ENCODE measurements at places on chromosomes 3 and 15.
A peak's percentile ranks its signal among the peaks of the same experiment; 100 is the strongest.

GRCh38 chr3:76965122-76965725 is 74.7 kb upstream of the ROBO2 start:
- DNase-seq, result no peak

GRCh38 chr3:3689601-3690375 is 109.4 kb upstream of the LRRN1 start:
- DNase-seq, result no peak

DNA sequence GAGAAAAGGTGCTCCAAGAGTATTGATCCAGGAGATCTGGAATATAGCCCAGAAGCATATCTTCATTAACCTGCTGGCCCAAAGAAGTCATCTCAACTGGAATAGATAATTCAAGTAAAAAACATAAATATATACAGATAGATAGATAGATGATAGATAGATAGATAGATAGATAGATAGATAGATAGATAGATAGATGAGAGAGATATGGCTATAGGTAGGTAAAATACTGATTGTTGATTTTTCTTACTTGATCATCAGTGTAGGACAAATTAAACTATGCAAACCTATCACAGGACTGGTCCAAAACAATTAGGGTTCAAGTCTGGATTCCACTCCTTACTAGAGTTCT is 83.6 kb downstream of the TNIK start:
- no peak for DNase-seq

DNA sequence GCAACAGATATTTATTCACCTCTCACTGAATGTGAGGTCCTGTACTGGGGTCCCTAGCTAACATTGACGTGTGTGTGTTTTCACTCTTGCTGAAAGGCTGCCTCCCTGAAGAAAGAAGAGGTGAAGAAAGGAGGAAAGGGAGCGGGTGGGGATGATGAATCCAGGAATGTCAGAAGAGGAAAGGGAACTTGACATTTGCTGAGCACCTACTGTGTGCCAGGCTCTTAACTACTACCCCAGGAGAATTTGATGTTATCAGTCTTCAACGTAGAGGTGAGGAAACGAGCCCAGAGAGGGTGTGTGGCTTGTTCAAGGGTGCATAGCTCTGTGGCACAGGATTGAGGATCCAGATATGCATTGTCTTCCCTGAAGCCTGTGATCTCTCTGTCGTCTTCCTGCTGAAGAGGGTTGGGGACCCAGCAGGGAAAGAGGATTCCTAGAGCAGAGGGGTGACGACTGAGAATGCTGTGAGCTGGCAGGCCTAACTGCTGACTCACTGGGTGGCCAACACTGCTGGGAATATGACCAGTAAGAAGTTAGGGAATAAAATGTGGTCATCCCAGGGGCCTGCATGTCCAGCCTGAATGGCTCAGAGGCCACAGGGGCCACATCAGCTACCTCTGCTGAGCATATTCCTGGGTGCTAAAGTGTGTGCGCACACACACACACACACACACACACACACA is 6.6 kb upstream of the ATP2B2 start:
- no peak for DNase-seq

- DNase-seq, result peak; percentile 26
These were observed 35.7 kb upstream of the TMOD3 start for GRCh38 chr15:51793521-51794305.

DNA sequence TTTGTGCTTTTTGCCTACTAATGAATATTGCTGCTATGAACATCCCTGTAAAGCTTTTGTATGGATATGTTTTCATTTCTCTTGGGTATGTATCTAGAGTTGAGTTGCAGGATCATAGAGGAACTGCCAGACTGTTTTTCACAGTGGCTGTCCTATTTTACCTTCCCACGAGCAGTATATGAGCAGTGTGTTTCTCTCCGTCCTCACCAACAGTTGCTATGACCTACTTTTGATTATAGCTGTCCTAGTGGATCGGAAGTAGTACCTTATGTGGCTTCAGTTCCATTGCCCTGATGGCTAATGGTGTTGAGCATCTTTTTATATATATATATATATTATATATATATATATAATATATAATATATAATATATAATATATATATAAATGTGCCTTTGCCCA is 25.2 kb downstream of the CDAN1 start:
- no peak for DNase-seq

DNA sequence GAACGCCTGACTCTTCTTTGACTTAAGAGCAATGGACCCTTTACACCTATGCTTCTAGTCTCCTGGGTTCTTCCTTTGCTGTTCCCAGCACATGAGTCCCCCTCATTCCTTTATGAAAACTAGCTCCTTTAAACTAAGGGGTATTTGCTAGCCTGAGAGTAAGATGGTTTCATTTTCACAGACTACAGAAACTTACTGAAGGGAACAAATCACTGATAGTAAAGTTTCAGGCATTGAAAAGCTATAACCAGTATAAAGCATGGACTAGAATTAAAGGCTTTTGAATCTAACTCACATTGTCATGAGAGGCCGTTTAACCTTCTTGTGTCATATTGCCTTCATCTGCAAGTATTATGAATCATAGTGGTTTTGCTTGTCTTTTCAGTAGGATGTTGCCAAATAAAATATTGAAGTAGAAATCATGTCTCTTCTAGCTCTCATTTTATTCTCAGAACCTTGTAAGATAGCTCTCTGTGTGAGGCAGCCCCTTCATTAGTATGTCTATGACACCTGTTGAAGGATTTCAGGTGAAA is 765.9 kb downstream of the NR2F2 start:
- no peak for DNase-seq

DNA sequence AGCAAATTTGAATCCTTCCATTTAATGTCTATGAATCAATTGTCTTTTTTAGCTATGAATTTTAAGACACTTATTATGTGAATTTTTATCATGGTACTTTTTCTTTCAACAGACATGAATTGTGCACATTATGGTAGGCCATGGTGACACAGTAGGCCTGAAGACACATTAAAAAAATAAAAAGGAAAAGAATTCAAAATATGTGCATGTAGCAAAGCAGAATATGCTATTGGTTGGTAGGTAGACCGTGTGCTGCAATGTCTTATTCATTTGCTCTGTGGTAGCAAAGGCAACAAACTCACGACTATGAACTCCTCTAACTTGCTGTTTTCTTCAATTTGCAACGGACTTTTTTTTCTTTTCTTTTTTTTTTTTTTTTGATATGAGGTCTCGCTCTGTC is 50.0 kb upstream of the EPHA3 start:
- no peak for DNase-seq

DNA sequence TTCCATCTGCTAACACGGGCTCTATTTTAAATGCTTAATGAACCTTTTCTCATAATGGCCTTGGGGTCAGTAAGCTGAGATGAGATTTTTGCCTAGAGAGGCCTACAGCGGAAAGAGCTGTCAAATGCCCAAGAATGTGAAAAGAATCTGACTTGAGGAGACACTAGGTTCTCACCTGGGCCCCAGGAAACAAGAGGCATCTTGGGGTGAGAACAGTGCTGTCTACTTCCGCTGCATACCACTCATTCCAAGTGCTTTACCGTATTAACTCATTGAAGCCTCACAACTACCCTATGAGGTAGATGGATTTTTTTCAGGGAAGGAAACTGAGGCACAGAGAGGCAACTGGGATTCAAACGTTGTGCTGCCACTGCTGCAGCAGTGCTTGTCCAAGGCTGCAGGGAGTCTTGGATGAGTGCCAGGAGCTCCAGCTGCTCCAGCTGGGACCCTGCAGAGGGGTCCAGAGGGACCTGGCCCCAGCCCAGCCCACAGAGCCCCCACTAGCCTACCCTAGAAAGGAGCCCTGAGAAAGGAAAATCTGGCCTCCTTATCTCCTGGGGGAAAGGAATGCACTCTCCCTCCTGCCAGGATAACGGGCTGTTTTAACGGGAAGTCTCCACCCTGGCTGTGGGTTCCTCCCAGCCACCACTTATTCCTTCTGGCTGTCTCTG is 68.4 kb downstream of the SLC12A8 start:
- DNase-seq, result no peak

DNA sequence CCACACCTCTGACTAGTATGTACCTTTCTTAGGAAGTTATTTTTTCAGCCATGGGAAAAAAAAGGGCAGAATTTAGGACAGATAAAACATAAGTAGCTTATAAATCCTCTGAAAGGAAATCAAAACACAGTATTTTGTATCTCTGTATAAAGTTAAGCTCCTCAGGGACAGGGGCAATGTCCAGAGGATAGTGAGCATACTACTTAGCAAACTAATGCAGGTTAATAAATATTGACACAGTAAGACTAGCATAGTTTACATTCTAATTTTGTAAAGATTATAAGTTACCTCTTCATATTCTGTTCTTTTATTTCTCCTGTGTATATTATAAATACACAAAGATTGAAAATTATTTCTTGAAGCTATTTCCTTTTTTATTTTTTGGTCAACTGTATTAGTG is 2.1 kb downstream of the UBE3A start:
- no peak for DNase-seq

DNA sequence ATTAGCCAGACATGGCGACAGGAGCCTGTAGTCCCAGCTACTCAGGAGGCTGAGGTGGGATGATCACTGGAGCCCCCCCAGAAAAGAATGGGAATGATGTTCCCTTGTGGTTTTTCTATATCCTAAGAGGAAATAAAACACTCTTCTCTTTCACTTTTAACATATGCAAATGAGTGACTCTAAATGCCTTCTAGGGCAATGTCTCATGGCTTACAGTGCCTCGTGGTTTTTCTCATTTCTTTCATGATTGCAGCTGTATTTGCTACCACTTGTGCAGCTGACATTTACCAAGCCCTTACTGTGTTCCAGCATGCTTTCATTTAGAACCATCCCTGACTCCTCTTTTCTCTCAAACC is 26.4 kb downstream of the STOML1 start:
- no peak for DNase-seq

- peak; percentile 36 for DNase-seq
These were observed 88.9 kb downstream of the EOMES start for GRCh38 chr3:27633224-27633545.

- peak; percentile 69 for DNase-seq
These were observed 120.7 kb upstream of the LINGO1 start for GRCh38 chr15:77753281-77753873.

GRCh38 chr3:116863822-116864589 is 154.4 kb downstream of the TUSC7 start:
- DNase-seq, result peak; percentile 8

DNA sequence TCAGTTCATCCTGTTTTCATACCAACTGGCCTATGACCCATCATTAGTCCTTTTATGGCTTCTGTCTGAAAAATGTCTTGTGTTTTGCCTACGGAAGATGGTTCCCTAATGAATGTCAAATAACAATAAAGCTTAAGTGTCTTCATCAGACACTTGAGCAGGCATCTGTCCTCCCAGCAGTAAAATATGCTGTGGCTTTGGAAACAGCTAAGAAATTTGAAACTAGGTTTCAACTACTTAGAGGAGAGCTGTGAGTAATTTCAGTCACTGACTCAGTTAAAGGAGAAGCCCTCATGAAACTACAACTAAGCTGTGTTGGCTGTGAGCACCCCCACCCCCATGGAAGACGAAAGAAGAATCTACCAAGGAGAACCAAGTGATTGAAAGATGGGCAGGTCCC is 409.4 kb upstream of the PPP2R3A start:
- no peak for DNase-seq

DNA sequence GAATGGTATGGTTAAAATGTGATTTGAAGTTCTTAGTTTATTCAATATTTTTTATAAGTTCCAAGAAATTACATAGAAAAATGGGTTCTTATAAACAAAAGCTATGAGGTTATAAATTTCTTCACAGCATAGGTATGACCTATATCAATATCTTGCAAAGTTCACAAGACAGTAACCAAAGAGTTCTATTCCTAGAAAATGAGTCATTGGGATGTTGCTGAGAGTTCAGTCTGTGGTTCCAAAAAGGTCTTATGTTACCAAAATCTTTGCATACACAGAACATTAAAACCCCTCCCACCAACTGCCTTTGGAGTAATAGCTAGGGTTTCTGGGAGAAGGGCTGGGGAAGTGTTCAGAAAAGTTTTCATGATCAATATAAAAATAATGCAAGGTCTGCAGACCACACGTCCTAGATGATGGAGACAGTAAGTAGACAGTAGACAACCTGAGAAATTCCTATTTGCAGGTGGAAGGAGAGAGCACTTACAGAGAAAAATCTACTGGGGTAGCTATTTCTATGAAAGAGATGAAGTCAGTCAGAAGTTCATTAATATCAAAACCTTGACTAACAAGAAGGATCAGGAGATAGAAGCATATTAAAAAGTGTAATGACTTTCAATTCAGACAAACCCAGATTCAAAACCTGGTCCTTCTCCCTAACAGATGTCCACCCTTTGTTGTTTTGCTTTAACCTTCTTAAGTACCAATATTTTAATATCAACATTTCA is 279.3 kb downstream of the KCNH8 start:
- DNase-seq, result no peak

DNA sequence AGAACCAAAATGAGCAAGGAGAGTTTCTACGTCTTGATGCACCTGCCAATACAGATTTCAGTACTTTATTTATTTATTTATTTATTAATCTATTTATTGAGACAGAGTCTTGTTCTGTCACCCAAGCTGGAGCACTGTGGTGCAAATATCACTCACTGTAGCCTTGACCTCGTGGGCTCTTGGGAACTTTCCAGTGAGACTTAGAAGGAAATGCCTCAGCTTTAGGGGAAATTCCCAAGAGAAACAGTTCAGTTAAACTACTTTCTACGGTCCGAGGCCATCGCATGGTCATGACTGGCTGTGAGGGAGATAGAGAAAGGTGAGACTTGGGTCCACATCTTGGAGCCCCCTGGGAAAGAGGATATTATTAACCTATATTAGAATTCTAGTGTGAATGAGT is 47.0 kb upstream of the HERC1 start:
- no peak for DNase-seq

DNA sequence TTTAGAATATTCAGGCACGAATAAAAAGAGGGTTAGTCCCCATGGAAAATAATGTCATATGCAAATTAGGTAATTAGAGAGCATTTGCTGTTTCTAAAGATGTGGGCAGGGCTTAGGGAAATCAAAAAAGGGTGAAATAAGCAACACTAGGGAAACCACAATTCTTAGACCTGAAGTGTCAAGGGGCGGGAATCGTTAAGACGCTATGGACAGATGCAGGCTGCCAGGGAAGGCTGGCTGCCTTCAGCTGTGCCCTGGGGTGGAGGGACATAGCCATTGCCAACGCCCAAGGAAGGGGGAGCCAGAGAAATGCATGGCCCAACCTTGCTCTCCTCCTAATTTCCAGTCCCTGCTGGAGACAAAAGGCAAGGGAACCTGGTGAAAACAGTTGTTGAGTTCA is 141.7 kb upstream of the PROK2 start:
- no peak for DNase-seq

- DNase-seq, result no peak
These were observed 183.3 kb upstream of the ZBTB20 start for GRCh38 chr3:115330430-115330829.

All from hematopoietic multipotent progenitor cell treated with erythropoietin and hydrocortisone succinate and interleukin-3 and kit ligand, for 6 days (in vitro differentiated cells).